CD14-positive monocyte (primary cell): ENCODE measurements at places on chromosomes 11 and 22.

DNA sequence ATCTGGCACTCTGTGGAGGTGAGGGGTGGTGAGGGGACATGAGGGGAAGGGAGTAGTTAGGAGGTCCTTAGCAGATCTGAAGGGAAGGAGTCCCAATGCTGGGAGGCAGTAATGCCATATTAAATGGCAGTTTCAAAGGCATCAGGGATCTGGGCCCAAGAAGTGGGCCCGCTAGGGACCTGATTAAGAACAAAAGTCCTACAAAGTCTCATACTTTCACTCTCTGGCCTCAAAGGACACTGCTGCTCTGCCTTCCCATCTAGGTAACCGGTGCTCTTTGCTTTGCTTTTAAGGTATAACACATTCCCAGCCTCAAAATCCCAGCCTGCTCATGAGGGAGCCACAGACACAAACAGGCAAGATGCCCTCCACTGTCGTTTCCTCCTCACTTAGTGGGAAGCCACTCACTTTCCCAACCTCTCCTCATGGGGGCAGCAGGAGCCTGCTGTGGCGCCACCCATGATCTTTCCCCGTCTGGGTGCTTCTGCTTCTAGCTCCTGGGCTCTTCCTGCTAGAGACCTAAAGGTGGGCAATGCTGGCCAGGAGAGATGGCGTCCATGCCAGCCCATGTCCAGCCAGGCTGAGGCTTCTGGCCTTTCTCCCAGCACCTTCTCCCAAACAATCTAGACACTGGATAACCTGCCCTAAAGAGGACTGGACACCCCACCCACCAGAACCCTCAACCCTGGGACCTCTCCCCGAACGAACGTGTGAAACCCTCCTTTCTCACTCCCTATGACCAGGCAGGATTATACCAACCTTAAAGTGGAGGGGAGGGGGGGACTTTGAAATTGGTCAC lies 68.3 kb downstream of the PLEKHA7 start:
- no peak for DNase-seq

DNA sequence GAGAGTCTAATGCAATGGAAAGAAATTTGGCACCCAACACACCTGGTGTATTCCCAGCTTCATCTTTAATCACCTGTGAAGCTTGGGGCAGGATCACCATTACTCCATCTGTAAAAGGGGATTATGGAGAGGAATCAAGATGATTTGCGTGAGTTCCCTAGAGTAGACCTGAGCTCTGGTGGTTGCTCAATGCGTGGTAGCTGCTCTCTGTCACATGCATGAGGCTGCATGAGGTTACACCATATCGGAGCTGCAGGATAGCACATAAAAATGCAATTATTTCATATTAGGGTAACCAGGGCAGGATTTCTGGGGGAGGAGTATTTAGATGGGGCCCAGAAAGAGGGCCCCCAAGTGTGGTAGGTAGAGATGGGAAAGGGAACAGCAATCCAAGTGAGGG lies 35.3 kb upstream of the CLMP start:
- DNase-seq = no peak

GRCh38 chr11:63250162-63251050 lies 7.0 kb upstream of the SLC22A25 start:
- no peak for DNase-seq

DNA sequence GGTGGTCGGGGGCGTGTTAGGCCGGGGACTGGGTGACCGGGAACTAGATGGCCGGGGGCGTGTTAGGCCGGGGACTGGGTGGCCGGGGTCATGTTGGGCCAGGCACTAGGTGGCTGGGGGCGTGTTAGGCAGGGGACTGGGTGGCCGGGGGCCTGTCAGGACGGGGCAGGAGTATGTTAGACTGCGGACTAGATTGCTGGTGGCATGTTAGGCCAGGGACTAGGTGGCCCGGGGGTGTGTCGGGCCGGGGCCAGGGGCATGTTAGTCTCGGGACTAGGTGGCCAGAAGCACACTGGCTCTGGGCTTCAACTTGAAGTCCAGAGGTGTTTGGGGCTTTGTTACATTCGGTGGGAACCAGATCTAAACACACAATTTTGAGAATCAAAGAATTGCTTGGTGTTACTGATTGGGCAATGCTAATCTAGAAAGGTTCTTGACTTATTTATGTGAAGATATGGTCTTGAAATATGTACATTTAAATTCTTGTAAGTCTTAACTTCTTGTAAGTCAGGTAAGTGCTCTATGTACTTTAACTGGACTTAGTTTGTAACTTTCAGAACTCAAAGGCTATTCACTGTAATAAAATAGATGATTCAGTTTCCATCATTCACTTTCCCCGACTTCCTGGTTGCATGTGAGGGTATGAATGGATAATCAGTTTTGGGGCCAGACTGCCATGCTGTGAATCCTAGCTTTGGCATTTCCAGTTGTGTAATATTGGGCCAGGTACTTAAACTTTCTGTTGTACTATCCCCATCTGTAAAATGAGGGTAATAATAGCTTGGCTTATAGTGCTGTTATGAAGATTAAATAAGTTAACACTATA lies 1.1 kb downstream of the EXT2 start:
- DNase-seq = no peak

DNA sequence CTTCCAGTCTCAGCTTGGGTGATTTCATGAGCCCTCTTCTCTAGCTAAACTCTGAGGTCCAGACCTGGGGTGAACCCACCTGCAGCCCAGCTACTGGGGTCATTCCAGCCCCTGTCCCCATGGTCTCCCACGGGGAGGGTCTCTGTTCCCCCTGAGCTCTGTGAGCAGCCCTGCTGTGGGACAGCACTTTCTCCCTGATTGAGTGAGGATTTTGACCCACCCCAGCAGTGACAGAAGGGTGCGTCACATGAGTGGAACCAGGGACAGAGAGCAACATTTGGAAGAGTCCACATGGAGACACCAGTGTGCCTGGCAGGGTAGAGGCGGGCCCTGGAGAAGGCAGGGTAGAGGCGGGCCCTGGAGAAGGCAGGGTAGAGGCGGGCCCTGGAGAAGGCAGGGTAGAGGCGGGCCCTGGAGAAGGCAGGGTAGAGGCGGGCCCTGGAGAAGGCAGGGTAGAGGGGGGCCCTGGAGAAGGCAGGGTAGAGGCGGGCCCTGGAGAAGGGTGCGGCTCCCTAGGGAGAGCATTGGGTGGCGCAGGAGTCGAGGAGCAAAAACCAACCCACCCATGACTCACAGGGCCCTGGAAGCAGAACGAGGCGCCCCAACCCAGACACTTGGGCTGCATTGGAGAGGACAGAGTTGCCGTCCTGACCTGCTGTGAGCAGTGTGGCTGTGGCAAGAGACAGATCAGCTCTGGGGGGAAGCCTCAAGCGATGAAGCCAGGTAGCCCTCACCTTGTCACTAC lies 227.7 kb upstream of the B3GAT1 start:
- no peak for DNase-seq

GRCh38 chr11:94089341-94089740 lies 39.3 kb upstream of the PANX1 start:
- no peak for DNase-seq

DNA sequence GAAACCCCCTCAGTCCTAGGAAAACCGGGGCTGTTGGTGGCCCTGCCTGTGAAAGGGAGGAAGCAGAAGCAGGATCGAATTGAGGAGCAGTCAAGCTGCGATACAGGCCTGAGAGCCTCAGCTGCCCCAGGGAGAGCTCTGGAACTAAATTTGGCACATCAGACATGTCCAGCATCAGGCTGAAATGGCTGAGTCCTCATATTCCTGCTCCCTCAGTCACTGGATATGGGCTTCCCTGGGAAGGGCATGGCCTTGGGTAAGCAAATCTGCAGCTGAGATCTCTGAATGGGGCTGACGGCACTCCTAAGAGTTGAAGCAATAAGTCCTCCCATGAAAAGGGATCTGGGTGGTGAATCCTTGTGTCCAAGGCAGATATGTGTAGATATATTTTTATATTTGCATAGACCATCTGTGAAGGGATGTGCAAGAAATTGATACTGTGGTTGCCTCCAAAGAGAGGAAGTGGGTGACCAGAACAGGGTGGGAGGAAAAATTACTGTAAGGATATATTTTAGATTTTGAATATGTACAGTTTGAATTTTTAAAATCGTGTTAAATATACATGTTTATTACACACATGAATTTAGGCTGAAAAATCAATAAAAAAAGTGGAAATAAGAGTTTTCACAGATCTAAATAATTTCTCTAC lies 45.5 kb downstream of the APIP start:
- no peak for DNase-seq

GRCh38 chr11:9214765-9215164 lies 50.4 kb downstream of the DENND5A start:
- no peak for DNase-seq

DNA sequence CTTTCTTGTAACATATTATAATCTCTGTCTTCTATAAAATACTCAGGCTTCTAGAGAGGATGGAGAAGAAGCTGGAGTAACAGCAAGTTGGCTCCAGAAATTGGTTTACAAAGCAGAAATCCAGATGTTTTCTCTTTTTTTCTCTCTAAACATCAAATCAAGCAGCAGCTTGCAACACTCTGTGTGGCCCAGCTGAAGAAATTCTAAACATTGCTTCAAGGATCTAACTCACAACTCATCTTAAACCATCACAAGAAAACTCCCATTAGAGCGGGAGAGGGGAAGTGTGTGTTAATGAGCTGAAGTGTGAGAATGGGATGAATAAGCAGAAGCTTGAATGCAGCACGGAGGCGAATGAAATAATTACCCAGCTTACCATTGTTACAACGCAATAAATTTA lies 146.5 kb downstream of the OPCML start:
- DNase-seq = no peak

- DNase-seq = no peak
Observed at GRCh38 chr11:131928992-131929391, 558.6 kb downstream of the NTM start.

GRCh38 chr22:25386538-25386884 lies 167.1 kb downstream of the CRYBB2 start:
- DNase-seq = no peak

- DNase-seq = no peak
Observed at GRCh38 chr22:50343541-50343935, 411 bp downstream of the PPP6R2 start.

DNA sequence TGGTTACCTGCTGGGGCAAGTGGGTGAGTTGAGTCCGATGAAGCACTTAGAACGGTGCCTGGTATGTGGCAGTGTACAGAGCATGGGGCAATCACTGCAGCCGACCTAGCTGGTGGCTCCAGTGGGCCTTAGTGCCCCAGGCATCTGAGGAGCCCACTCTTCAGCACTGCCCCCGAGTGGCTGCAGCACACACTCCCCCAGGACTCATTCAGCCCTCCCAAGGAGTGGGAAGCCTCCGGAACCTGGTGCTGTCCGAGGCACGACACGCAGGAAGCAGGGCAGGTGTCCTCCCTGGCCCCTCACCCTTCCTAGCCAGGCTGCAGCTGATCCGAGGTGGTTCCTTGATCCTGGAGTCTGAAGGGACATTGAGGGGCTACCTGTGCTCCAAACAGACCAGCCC lies 42.4 kb upstream of the PRODH start:
- DNase-seq = no peak

GRCh38 chr11:111153194-111153593 lies 92.3 kb upstream of the POU2AF2 start:
- DNase-seq = no peak

- peak; percentile 71 for DNase-seq
Observed at GRCh38 chr11:76666408-76666807, 4.1 kb downstream of the LRRC32 start.

DNA sequence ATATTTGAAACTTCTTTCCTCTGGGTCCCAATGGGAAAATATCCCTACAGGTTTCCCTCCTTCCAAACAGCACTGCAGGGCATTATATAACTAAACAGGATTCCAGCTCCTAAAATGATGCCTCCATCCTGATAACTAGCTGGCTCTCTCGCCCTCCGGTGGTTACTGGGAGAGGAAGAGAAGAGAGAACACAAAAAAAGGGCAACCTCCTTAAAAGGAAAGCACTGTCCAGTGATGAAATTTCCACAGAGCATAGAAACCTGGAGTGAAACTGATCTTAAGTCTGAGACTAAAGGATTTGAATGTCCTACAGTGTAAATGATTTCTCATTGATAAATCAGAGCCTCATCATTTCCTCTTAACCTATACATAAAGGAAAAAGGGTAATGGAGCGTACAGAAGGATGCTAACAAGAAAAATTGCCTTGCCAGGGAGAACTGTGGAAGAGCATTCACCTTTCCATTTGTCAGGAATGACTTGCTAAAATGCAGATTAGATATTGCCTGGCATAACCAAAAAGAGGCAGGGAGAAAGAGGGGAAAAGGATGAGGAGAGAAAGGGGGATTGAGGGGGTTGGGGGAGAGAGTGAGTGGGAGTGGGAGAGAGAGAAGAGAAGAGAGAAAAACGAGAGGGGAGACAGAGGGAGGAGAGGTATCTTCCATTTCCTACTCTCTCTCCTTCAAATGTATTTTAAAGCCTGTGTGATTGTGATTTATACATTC lies 121.3 kb downstream of the APOL5 start:
- no peak for DNase-seq

GRCh38 chr22:36610567-36610966 lies 81.6 kb upstream of the EIF3D start:
- DNase-seq = no peak

- DNase-seq = no peak
Observed at GRCh38 chr11:87072787-87073186, 35.1 kb downstream of the TMEM135 start.

- DNase-seq = peak; percentile 32
Observed at GRCh38 chr11:14645985-14646900, 2.6 kb downstream of the PDE3B start.

- no peak for DNase-seq
Observed at GRCh38 chr11:92300876-92301275, 76.3 kb downstream of the FAT3 start.

GRCh38 chr11:70570693-70571395 lies 172.5 kb downstream of the CTTN start:
- DNase-seq = no peak

- DNase-seq = no peak
Observed at GRCh38 chr11:11155962-11156815, 196.9 kb downstream of the CSNK2A3 start.

DNA sequence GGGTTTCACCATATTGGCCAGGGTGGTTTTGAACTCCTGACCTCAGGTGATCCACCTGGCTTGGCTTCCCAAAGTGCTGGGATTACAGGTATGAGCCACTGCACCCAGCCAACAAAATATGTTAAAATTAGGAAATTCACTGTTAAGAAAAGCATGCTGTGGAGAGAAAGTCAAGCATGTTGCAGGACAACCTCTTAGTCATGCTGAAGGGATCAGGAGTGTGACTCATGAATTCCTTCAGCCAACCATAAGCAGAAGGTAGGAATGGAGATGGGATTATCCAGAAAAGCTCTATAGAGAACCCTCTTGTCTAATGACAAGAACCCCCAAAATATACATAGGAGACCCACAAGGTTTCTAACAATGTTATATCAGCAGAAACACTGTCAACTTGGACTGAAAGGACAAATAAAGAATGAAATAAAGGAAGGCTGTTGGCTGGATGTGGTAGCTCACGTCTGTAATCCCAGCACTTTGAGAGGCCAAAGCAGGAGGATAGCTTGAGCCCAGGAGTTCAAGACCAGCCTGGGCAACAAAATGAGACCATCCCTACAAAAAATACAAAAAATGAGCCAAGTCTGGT lies 16.0 kb downstream of the MRTFA start:
- DNase-seq = peak; percentile 58

- DNase-seq = no peak
Observed at GRCh38 chr22:40322021-40322420, 24.3 kb upstream of the ADSL start.

- no peak for DNase-seq
Observed at GRCh38 chr11:116030697-116031331, 526.6 kb upstream of the CADM1 start.

GRCh38 chr22:46622081-46622521 lies 1.9 kb downstream of the GRAMD4 start:
- DNase-seq = peak; percentile 72
